Activated CD4-positive, alpha-beta T cell treated with anti-CD3 and anti-CD28 coated beads for 36 hours (primary cell): ENCODE measurements at places on chromosomes 2 and 18. TPM values are rescaled to one million over a fixed set of nuclear protein-coding genes. Genes with fewer than 3 reads are reported as not detected.

Gene TMEM247
- total RNA-seq, result not detected

Gene VIT
- not detected for total RNA-seq

Gene MC5R
- total RNA-seq, result not detected

Gene SMAD4
- total RNA-seq, result 89.5 TPM

Gene LDLRAD4
- total RNA-seq, result 32.2 TPM

Gene TRIM43
- total RNA-seq, result not detected

GRCh38 chr2:38603402-38604290 lies 918 bp upstream of the HNRNPLL start:
- H3K36me3 ChIP-seq, result peaks cover 19% of the 10 kb centered on the region
- peak overlapping the region; percentile 76 for H3K4me3 ChIP-seq
- peaks cover 42% of the 10 kb centered on the region for H3K4me1 ChIP-seq
- peak; percentile 92 for DNase-seq

GRCh38 chr2:232295971-232296370 lies 82.6 kb upstream of the ALPP start:
- no peak overlapping the region for H3K4me3 ChIP-seq
- no peak for DNase-seq
- peaks cover 10% of the 10 kb centered on the region for H3K36me3 ChIP-seq
- no peaks in the 10 kb centered on the region for H3K27me3 ChIP-seq

GRCh38 chr2:192190474-192190873 lies 4.3 kb downstream of the TMEFF2 start:
- no peak for DNase-seq
- no peak overlapping the region for H3K27ac ChIP-seq
- H3K4me3 ChIP-seq, result no peak overlapping the region
- H3K4me1 ChIP-seq, result peaks cover 10% of the 10 kb centered on the region
- H3K36me3 ChIP-seq, result no peaks in the 10 kb centered on the region

- peaks cover 30% of the 10 kb centered on the region for H3K4me1 ChIP-seq
- DNase-seq, result no peak
- peaks cover 10% of the 10 kb centered on the region for H3K36me3 ChIP-seq
- peak overlapping the region; percentile 63 for H3K27ac ChIP-seq
These were observed 2.3 kb upstream of the GTF3C3 start for GRCh38 chr2:196801674-196802261.

GRCh38 chr2:9297156-9297555 lies 90.5 kb downstream of the ASAP2 start:
- H3K27ac ChIP-seq, result no peak overlapping the region
- DNase-seq, result no peak
- H3K4me3 ChIP-seq, result no peak overlapping the region
- no peaks in the 10 kb centered on the region for H3K4me1 ChIP-seq
- no peaks in the 10 kb centered on the region for H3K36me3 ChIP-seq

DNA sequence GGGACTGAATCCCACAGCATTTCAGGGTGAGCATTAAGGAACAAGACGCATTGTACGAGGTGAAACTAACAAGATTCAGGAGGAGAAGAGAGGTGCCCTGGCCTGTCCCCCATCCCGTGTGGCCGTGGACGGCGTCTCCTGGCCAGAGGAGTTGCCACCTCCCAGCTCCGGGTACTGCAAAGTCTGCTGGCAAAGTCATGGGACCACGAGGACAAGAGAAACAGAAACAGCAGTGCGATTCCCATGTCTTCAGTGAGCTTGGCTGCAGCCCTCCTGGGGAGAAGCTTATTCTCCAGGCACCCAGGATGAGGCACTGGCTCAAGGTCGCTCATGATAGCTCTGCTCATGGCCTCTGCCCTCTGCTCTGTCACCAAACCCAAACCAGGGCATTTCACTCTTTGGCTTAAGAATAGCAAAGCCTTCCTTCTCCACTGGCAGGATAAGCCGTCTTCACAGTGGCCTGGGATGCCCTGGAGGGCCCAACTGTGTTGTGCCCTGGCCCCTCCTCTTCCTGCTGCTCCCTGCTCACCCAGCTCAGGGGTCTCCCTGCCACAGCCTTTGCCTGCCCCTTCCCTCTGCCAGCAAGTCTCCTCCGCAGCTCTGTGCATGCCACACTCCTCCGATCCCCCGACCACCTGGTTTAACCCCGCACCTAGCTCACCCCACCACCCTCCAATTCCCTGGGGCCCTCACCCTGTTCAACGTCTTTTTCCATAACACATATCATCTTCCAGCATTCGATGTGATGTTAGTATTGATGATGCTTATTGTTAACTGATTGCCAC lies 144.8 kb downstream of the PXDN start:
- no peaks in the 10 kb centered on the region for H3K4me1 ChIP-seq
- H3K36me3 ChIP-seq, result no peaks in the 10 kb centered on the region
- H3K4me3 ChIP-seq, result no peak overlapping the region
- H3K27me3 ChIP-seq, result peaks cover 3% of the 10 kb centered on the region
- no peak overlapping the region for H3K27ac ChIP-seq

DNA sequence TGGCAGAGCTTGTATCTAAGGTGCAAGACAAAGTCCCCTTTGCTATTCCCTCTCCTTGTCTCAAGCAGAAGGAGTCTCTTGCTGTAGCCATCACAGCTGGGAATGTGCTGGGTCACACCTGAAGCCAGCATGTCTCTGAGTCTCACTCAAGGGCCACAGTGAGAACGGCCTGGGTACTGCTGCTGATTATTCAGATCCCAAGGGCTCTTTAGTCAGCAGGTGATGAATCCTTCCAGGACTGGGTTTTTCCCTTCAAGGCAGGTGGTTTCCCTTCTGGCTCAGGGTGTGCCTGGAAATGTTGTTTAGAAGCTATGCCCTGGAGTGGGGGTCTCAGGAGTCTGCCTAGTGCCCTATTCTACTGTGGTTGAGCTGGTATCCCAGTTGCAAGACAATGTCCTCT lies 356.3 kb downstream of the PARD3B start:
- peaks cover 7% of the 10 kb centered on the region for H3K36me3 ChIP-seq
- DNase-seq, result peak; percentile 13
- no peaks in the 10 kb centered on the region for H3K27me3 ChIP-seq

GRCh38 chr2:14626873-14627272 lies 5.6 kb upstream of the LRATD1 start:
- no peaks in the 10 kb centered on the region for H3K36me3 ChIP-seq
- H3K27ac ChIP-seq, result no peak overlapping the region
- H3K27me3 ChIP-seq, result peaks cover 17% of the 10 kb centered on the region
- H3K4me3 ChIP-seq, result no peak overlapping the region
- DNase-seq, result no peak
- no peaks in the 10 kb centered on the region for H3K4me1 ChIP-seq

- H3K36me3 ChIP-seq, result no peaks in the 10 kb centered on the region
- H3K27ac ChIP-seq, result no peak overlapping the region
- peaks cover 6% of the 10 kb centered on the region for H3K4me1 ChIP-seq
These were observed 56.0 kb downstream of the CYBRD1 start for GRCh38 chr2:171578127-171578803.

DNA sequence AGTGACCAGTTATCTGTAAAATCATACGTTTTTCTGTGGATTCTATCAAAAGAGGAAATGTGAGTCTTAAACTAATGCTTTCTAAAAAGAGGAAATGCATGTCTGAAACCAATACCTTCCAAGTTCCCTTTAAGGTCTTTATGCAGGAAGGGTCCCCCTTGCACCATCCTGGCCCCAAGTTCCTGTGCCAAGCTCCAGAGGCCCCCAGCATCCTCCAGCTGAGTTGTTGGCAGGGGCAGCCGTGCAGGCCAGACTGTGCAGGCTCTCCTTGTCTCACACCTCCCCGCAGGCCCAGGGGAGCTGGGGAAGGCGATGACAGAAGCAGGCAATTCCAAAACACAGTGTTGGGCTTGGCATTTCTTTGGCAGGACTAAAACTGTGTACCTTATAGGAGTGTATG lies 39.2 kb downstream of the DPYSL5 start:
- no peaks in the 10 kb centered on the region for H3K4me1 ChIP-seq
- H3K27ac ChIP-seq, result no peak overlapping the region
- no peaks in the 10 kb centered on the region for H3K36me3 ChIP-seq
- no peaks in the 10 kb centered on the region for H3K27me3 ChIP-seq
- H3K4me3 ChIP-seq, result no peak overlapping the region

GRCh38 chr2:141468761-141469160 lies 662.1 kb downstream of the LRP1B start:
- no peak for DNase-seq
- H3K36me3 ChIP-seq, result no peaks in the 10 kb centered on the region
- H3K27me3 ChIP-seq, result no peaks in the 10 kb centered on the region

DNA sequence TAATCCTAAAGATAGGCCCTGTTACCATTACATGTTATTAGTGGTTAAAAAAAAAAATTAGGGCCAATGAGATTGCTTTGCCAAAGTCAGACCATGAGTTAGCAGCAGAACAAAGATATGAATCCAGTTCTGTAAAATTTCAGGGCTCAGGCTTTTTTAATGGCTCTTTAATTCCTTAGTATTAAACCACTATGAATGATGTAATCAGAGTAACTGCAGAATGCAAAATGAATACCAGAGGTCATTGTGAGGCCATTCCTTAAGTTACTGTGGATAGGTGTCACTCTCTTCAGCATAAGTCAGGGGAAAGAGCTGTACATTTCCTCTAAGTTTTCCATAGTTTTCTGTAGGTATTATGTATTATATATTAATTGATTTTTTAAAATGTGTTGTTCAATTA lies 42.2 kb upstream of the TBR1 start:
- no peak overlapping the region for H3K27ac ChIP-seq
- DNase-seq, result no peak
- H3K36me3 ChIP-seq, result peaks cover 16% of the 10 kb centered on the region
- H3K4me1 ChIP-seq, result no peaks in the 10 kb centered on the region
- H3K27me3 ChIP-seq, result no peaks in the 10 kb centered on the region

GRCh38 chr2:170255971-170256370 lies 78.0 kb downstream of the MYO3B start:
- H3K4me1 ChIP-seq, result no peaks in the 10 kb centered on the region
- no peak overlapping the region for H3K4me3 ChIP-seq
- H3K27me3 ChIP-seq, result peaks cover 27% of the 10 kb centered on the region
- no peaks in the 10 kb centered on the region for H3K36me3 ChIP-seq
- H3K27ac ChIP-seq, result no peak overlapping the region
